ENCODE measurements at places on chromosomes 7 and 10.

DNA sequence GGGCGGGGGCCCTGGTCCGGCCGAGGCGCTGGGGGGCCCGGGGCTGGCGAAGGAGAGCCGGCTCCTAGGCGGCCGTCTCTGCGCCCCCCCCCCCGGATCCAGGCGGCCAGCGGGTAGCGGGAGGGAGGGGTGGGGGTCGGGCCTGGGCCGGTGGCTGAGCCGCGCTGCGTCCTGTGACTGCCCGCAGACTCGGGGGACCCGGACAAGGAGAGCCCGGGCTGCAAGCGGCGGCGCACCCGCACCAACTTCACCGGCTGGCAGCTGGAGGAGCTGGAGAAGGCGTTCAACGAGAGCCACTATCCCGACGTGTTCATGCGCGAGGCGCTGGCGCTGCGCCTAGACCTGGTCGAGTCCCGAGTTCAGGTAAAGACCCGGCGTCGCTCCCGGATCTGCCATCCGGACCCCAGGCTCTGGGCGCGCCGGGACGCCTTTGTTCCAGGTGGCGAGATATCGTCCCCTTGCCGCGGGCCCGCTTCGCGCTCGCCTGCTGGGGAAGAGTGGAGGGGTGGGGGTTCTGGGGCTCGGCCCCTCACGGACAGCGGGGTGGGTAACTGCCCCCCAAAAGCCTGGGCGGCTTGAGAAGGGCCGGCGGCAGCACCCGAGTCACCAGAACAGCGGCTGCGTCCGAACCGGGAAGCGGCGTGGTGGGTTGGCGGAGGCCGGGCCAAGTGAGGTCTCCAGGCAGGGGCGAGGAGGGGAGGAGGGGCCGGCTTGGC, 819 bp downstream of the UNCX start:
- DNase-seq, result no peak

DNA sequence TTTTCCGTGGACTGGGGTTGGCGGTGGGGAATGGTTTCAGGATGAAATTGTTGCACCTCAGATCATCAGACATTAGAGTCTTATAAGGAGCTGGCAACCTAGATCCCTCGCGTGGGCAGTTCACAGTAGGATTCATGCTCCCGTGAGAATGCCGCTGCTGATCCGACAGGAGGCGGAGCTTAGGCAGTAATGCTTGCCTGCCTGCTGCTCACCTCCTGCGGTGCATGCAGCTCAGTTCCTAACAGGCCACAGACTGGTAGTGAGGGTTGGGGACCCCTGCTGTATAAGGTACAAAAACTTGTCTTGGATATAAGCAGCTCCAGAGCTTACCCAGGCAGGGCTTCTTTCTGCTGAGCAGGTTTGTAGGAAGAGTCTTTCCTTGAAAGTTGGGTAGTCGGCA, 53.9 kb downstream of the SHH start:
- no peak for DNase-seq

GRCh38 chr7:5766321-5766761, 15.1 kb downstream of the RNF216 start:
- DNase-seq, result no peak

DNA sequence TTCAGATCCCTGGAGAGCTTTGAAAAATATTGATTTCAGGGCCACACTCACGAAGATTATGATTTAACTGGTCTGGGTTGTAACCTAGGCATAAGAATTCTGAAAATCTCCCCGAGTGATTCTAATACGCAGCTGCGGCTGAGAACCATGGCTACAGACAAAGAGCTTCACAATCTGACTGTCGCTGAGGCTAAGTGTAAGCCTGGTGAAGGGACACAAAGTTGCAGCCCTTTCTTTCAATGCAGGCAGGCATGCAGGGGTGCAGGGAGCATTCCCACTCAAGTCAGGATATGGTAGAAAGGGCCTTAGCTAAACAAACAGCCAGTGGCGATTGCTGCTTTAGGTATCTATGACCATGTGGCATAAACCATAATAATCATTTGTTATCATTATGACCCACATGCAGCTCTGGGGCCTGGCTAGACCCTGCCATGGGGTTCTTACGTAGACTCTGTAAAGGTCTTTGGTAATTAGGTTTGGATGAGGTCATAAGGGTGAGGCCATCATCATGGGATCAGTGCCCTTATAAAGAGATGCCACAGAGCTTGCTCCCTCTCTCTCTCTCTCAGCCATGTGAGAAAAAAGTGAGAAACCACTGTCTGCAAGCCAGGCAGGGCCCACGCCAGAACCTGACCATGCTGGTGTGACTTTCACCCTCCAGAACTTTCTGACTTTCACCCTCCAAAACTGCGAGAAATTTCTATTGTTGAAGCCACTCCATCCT, 88.4 kb upstream of the LANCL2 start:
- DNase-seq, result no peak

DNA sequence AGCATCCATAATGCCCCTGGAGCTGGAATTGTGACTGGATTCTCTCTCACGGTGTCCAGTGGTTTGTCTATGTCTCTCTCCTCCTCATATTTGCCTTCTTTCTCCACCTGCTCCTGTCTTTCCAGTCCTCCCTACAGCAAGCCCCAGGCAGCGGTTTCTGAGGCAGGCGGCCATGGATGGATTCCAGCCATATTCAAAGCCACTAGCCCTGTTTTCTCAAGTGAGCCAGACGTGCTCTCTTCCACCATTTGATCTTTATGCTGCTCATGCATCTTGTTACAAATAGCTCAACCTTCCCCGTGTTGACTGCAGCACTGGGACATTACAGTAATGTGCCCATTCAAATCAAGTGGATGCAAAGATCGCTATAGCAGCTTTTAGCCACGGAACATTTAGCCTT, 387.2 kb upstream of the PODXL start:
- DNase-seq, result no peak

DNA sequence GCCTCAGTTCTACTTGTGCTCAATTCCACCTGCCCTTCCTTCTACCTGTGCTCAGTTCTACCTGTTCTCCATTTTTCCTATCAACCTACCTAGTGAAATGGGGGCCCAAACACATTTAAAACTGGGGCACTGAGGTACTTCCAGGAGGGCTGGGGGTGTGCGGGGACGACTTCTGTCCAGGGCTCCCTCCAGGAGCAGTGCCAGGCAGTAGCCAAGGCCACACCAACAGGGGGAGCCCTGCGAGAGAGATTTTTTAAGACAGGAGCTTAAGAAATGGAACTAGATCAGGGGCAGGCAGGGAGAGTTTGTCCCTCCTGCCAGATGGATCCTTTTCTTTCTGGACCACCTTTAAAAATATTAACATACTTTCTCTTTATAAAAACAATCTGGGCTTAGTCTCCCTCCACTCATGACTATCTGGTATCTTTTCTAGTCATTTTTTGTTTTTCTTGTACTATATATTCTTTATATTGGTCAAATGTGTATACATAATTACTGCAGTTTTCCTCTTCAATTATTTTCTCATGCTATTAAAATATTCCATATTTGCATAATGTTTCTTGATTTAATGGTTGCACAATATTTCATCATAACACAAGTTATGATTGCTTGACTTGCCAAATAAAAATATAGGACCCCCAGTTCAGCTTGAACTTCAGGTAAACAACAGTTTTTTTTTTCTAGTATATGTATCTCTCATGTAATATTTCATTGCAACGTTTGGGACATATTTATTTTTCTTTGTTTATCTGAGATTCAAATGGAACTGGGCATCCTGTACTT, 47.3 kb upstream of the INSYN2A start:
- DNase-seq, result no peak

GRCh38 chr7:131921016-131921415, 364.6 kb upstream of the PODXL start:
- no peak for DNase-seq
